Hematopoietic multipotent progenitor cell treated with erythropoietin and hydrocortisone succinate and interleukin-3 and kit ligand, for 15 days (in vitro differentiated cells): ENCODE measurements at places on chromosomes 2 and 18.

DNA sequence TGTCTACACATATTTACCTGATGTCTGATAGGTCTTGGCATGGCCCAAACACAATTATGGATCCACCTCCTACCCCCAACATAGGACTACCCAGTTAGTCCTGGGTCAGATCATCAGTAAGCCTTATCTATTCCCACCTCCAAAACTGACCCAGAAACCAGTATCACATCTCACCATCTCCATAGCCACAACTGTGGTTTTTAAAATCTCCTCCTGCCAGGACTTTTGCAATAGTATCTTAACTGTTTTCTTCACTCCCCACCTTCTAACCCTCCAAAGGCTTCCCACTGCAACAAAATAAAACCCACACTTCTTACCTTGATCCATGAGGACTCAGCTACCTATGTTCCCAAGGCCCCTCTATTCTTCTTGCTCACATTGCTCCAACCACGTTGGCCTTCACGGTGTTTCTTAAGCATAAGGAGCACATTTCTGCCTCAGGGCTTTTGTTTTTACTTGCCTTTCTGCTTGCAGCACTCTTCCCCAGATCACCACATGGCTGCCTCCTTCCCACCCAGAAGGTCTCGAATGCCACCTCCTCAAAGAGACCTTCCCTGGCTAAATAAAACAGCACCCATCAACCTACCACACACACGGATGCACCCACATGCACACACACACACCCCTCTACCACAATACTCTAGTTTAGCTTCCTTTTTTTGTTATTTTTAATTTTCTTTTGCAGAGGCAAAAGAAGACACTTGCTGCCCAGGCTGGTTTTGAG, 125.9 kb upstream of the SLC1A4 start:
- no peak for DNase-seq

DNA sequence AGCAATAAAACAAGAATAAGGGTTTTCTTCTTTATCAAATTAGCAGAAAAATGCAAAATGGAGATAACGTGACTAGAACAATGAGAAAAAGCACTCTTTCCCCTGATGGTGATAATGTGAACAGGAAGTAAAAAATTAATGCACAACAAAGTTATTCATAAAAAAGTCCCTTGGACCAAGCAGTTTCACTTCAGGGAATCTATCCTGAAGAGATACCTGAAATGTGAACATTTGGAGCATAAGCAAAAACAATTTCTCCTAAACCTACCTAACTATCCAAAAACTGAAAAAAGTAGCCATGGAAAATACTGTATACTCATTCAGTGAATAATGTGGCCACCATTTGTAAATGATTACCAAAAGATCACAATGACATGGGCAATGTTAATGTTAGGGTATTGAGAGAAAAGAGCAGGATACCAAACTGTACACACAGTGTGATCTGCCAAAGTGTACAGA, 48.7 kb downstream of the TRIP12 start:
- no peak for DNase-seq

- no peak for DNase-seq
Measured at GRCh38 chr2:168336786-168337388, 89.5 kb upstream of the STK39 start.

DNA sequence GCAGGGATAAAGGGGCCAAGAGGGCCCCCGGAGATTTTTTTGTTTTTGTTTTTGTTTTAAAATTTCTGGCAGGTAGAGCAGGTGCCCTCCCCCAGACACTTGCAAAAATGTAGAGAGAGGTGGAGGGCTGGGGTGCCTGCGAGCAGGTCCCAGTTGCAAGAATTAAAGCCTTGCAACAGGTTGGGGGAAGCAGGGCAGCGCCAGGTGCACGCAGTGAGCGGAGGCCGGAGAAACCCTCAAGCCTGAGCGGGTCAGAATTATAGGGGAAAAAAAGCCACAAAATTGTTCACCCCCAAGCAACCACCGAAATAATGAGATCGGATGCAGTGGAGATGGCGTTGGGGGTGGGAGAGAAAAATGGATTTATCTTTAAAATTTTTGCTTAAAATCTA, 527 bp downstream of the IGFBP5 start:
- no peak for DNase-seq

- no peak for DNase-seq
Measured at GRCh38 chr18:55214969-55215368, 255.7 kb upstream of the CCDC68 start.

DNA sequence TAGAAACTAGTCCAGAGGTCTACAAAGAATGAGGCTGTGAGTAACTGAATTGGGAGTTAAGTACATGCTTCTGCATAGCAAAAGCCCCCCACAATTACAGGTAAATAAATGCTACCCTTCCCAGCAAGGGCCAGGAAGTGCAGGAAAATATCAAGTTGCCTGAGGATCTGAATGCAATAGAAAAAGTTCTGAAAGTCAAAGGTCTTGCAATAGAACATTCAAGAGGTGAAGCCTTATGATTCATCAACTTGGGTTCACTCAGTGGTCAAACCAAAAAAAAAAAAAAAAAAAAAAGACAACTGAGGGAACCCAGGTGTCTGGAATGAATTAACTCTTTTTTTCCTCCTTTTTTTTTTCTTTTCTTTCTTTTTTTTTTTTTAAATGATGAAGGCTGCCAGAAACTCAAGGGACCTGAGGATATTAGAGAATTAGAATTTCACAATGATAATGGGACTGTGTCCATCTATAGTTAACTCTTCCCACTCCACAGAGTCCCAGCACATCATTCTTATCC, 42.9 kb upstream of the RFX8 start:
- no peak for DNase-seq

DNA sequence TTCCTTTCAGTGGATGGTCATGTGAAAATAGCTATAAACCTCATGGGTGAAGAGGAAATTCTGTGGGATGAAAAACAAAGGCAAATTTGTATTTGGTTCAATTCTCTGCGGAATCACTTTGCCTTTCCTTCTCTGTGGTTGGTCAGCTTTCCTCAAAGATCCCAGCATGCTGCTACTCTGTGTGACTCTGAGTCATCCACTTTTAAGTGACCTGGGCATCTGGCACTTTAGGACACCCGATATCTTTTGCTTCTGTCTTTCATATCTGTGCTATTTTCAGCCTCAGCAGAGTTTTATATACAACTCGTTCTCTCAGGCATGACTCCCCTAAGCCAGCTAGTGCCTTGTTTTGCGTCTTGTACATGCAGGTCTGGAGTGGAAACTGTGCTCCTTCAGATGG, 217.0 kb upstream of the PIEZO2 start:
- DNase-seq: no peak

DNA sequence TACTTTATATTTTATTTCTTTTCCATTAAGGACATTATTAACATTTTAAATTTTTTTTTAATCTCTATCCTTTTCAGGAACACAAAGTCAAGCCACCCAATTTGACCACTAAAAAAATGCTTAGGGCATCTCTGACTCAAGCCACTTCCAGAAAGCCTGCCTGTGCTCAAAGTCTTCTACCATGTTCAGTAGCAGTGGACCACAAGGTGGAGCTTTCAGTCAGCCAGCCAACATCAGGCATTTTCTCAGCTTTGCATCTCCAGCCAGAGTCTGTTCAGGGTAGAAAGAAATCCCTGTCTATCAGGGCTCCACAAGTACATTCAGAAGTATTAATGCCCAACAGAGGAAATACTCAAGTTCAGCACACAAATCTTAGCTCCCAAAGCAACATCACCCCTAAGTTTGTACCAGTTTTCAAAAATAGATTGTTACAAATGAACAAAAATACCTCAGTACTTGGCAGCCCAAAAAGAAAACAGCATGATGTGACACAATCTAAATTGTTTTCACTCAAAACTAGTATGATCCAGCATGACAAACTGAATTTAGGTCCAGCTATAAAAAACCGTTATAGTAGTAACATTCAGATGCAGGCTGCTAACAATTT, 37.6 kb downstream of the C18orf63 start:
- DNase-seq: no peak

- no peak for DNase-seq
Measured at GRCh38 chr2:216539791-216540241, 41.2 kb downstream of the RPL37A start.

- no peak for DNase-seq
Measured at GRCh38 chr18:24055009-24055804, 40.7 kb downstream of the TTC39C start.
